ENCODE measurements at places on chromosomes 2 and 18. TPM values are rescaled to one million over a fixed set of nuclear protein-coding genes. Genes with fewer than 3 reads are reported as not detected.

The PDE11A gene
- total RNA-seq, result not detected

DNA sequence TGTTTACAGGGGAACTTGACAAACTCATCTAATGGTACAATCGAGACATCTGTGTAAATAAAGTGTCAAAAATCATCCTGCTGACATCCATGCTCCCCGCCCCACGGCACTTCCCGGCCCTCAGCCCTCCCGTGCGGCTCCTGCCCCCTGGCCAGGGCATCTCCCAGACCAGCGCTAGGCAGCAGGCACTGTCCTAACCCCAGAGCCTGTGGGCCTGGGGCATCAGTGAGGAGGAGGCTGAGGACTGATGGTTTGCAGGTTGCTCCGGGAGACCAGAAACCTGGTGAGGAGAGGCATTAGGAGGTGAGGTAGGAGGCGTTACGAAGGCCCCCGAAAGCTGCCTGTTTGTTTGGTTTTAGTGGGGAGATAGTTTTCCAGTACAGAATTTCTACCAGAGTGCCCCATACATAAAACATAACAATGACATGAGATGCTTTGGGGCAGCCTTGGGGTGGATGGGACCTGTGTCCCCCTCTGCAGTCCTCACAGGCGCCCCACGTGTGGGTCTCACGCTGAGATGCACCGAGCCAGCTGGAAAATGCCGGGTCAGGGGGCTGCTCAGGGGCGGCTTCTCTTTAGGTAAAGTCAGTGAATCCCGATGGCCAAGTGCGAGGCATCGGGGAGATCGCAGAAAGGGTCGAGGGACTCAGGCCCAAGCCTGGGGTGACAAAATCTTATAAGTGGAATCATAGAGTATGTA is 114.2 kb downstream of the RTP5 start:
- no peak for DNase-seq

GRCh38 chr2:198957181-198957580 is 500.6 kb downstream of the SATB2 start:
- DNase-seq, result no peak

- no peak for DNase-seq
Observed at GRCh38 chr18:40751186-40751585, 1203.8 kb upstream of the PIK3C3 start.
